ENCODE measurements at places on chromosomes 16 and 17. TPM values are rescaled to one million over a fixed set of nuclear protein-coding genes. Genes with fewer than 3 reads are reported as not detected.

GRCh38 chr17:73683771-73684170, 39.5 kb upstream of the SDK2 start:
- DNase-seq, result no peak

- no peak for DNase-seq
Observed at GRCh38 chr16:86584726-86585721, 6.7 kb downstream of the FOXL1 start.

KCNH6 gene
- total RNA-seq, result not detected

DNA sequence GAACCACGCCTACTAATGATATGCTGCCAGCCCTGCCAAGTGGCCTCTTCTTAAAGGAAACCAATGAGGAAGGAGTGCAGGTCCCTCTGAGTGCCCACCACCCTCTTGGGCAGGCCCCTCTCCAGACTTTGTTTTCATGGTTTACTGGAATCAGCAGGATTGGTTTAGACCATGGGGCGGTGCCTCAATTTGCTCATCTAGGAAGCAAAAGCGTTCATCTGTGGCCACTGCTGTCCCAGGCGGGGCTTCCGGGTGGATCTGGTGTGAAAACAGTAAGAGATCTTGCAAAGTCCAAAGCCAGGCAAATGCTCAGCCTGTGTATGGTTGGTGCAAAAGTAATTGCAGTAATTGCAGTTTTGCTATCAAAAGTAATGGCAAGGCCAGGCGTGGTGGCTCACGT, 71.3 kb downstream of the AMFR start:
- DNase-seq, result no peak

GRCh38 chr16:84794626-84795025, 25.2 kb upstream of the CRISPLD2 start:
- no peak for DNase-seq

GRCh38 chr16:23801378-23801777, 34.4 kb upstream of the PRKCB start:
- DNase-seq, result peak; percentile 80

DNA sequence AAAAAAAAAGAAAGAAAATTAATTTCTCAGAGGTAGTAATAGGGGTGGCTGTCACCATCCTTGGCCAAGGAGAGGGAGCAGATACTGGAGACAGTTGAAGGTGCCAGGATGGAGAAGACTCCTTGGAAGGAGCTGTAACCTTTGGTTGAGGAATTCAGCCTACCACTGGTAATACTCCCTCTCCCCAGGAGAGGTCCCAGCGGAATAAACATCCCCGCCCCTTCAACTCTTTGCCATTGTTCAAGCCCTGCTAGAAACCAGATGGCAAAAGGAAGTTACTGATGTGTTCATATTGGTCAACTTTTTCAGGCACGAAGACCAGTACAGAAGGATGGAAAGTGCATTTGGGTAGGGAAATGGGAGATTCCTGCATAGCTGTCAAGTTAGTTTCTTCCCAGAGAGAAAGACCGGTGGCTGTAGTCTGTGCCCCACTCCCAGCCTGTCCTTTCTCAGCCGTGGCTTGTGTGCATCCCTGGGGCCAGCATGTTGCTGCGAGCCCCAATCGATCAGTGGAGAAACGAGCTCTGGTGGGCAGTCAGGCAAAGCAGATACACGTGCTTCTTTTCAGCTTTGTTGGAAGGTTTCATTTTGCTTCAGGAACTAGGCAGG, 612.1 kb downstream of the MAF start:
- DNase-seq, result no peak

HEXIM1 gene
- 15.1 TPM for total RNA-seq

- DNase-seq, result peak; percentile 80
Observed at GRCh38 chr17:12789481-12790248, at the start of gene ARHGAP44. Gene ARHGAP44 (plus strand): TSS chr17:12789498. CDS start chr17:12789839, 341 bp downstream.

- DNase-seq, result peak; percentile 92
Observed at GRCh38 chr17:4986951-4987766, at the start of gene CAMTA2. Gene CAMTA2 (minus strand): TSS chr17:4987675. CDS start chr17:4986222, 1,453 bp downstream.

DNA sequence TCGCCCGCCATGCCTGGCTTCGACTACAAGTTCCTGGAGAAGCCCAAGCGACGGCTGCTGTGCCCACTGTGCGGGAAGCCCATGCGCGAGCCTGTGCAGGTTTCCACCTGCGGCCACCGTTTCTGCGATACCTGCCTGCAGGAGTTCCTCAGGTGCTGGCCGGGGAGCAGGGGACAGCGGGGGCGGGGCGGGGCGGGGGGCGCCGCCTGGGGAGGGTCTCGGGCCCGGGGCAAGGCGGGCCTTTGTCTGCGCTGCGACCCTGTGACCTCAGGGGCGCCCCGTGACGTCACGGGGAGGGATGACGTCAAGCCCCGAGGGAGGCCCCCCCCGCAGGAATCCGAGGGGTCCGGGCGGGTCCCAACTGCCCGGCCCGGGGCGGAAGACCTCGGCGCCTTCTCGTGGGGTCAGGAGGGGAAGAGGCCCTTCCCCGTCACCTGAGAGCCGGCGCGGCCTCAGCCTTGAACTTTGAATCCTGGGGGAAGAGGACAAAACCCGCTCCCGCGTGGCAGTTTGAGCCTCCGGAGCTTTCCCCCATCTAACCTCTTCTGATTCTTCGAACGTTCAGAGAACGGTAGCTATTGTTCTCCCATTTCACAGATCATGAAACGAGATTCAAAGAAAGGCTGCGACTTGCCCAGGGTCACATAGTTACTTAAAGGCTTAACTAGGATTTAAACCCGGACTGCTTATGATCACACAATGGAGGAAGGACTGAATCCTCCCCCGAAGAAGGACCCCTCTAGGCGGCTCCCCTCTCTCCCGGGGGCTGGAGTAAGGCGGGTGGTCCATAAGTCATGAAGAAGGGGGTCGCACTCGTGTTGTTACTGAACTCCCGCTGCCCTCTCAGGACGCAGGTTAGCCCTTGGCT, 527 bp downstream of the TRAF4 start:
- peak; percentile 76 for DNase-seq

- DNase-seq, result peak; percentile 65
Observed at GRCh38 chr16:88881007-88881615, 14.7 kb upstream of the PABPN1L start.

- no peak for DNase-seq
Observed at GRCh38 chr16:72508191-72508590, 336.2 kb upstream of the PMFBP1 start.

SHBG gene
- 2.4 TPM for total RNA-seq

TPSG1 gene
- total RNA-seq, result not detected

PEX12 gene
- total RNA-seq, result 3.0 TPM

DNA sequence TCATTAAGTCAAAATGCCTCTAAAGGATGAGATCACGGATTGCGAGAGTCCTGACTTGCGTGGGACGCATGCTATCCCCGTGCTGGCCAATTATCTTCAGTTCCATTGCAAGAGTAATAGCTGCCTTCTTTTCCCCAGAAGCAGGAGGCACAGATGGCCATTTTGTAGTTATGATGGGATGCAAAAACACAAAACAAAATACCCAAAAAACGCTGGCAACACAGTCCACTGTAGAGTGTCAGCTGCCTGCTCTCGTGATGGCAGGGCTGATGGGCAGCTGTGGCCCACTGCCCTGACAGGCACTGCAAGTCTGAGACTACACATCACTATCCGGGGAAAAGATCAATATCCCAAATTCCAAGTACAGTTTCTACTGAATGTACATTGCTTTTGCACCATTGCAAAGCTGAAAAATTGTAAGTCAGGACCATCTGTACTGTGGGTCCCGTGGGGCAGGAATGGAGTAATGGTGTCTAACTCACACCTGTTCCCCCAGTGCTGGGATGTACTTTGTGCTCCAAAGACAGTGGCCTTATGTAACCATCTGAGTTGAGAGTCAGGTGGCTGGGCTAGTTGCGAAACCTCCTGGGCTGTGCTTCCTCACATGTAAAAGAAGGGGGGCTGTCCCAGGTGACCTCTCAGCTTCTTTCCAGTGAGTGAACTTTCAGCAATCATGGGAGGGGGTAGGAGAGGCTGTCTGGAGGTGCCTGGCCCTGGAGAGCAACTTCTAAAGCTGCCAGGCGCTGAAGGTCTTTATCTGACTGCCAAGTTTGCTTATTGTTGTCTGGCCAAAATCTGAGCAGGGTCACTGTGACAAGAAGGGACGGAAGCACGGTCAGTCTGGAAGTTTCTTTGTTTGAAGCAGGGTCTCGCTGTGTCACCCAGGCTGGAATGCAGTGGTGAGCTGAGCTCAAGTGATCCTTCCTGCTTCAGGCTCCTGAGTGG, 4.7 kb downstream of the SLC47A1 start:
- DNase-seq, result peak; percentile 92

DNA sequence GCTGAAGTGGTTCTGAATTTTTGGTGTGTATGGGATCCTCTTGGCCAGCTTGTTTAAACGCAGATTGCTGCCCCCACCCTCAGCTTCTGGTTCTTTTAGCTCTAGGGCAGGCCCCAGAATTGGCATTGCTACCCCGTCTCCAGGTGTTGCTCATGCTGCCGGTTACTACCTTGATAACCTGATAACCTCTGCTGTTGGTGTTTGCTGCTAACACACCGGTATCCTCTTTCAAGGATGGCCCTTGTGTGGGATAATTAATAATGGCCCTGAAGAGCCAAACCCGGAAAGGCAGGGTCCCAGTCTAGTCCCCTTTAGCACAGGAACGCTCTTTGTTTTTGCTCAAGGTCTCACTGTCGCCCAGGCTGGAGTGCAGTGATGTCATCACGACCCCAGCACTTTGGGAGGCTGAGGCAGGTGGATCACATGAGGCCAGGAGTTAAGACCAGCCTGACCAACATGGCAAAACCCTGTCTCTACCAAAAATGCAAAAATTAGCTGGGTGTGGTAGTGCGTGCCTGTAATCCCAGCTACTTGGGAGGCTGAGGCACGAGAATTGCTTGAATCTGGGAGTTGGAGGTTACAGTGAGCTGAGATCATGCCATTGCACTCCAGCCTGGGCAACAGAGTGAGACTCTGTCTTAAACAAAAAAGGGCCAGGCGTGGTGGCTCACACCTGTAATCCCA, 1.3 kb upstream of the ST3GAL2 start:
- no peak for DNase-seq

DNA sequence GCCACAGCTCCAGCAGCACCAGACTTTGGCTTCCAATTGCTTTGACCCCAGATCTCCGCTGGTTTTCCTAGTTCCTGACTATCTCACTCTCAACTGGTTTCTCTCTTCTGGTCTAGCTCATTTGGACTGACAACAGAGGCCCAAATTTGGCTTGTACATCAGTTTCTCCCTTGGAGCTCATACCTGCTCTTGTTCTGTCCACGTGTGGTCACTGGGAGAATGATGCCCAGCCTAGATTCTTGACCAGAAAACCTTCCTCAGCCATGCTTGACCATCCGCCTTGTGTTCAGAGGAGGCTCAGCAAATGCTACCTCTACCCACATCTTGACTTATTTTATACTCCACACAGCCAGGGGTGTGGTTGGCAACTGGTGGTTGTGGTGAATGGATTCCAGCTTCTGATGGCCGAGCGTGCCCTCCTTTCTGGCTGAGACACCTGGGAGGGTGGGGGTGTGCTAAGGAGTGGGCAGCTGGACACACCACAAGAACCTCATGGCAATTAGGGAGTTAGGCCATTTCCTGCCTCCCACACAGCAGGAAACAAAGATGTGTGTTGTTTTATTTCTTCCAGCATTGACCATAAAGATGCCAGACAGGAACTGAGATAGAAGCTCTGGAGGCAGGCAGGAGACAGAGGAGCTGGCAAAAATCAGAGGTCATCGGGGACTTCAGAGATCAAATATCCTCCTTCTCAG, 93.8 kb upstream of the FAM20A start:
- no peak for DNase-seq

KRTAP1-3 gene
- total RNA-seq, result not detected

- no peak for DNase-seq
Observed at GRCh38 chr16:6122401-6122800, 1024.8 kb upstream of the EEF2KMT start.

DNA sequence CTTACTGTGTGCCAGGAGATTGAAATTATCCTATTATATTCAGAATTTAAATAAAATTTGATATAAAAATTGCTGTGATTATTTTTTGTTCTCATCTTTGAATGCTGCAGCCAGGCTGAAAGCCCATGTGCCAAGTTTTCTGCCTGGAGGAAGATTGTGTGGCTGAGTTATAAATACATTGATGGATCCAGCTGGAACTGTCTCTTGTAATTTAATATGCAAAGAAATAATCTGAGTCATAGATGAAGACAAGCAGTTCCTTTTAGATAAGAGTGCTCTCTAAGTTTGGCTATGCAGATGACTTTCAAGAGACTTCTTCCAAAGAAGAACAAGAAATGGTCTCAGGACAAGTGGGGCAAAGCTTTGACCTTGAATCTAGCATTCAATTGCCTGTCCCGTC, 871.0 kb downstream of the CDH11 start:
- no peak for DNase-seq

- DNase-seq, result no peak
Observed at GRCh38 chr16:52095471-52095870, 451.5 kb downstream of the TOX3 start.

OR1A1 gene
- not detected for total RNA-seq

GRCh38 chr16:64096689-64097088, 1025.2 kb downstream of the CDH11 start:
- DNase-seq, result no peak

- DNase-seq, result peak; percentile 82
Observed at GRCh38 chr17:65547253-65547670, 14.2 kb downstream of the AXIN2 start.

DNA sequence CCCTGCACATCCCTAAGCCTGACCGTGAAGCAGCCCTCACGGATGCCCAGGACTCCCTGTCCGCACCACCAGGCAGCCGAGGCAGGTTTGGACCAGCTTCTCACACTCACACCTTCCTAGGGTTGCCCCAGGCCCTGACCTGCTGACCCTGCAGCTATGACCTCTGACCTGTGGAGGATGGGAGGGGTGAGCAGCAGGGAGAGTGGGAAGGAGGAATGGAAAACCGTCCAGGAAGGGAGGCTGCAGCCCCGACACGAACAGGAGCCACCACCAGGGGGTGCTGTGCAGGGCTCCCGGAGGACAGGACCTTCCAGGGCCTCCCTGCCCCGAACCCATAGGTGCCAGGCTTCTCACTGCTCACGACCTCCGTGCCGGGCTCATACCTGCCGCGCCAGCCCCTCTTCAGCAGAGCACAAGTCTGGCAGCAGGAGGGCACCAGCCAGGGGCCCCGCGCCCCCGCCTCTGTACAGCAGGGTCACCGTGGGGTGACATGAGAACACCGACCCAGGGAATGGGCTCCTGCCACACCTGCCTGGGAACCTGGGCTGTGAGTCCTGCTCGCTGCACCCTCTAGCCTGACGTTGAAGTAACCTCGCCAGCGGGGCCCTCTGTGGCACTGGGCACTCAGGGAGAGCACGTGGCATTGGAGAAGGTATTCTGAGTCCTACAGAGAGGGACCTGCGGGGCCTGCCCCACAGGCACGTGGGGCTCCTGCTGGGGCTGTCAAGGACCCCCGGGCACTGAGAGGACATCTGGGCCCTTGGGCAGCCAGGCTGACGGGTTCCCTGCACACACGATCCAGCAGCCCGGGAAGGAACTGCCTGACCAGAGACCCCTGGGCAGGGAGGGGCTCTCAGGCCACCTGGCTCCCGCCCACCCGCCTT, 37.6 kb downstream of the CTU2 start:
- DNase-seq, result peak; percentile 83

DNA sequence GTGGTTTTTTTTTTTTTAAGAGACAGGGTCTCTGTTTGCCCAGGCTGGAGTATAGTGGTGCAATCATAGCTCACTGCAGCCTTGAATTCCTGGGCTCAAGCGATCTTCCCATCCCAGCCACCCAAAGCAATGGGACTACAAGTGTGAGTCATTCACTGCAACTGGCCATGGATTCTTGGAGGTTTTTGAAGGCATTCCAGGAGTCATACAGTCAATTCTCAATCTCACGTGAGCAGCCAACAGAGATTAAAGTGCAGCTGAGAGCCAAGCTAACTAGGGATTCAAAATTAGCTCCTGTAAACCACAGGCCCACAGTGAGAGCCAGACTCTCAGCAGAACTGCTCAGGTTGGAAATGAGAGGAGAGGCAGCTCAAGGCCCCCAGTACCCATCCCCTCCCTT, 30.2 kb downstream of the XPO6 start:
- DNase-seq, result no peak

ACSM3 gene
- total RNA-seq, result 24.5 TPM

Measured in right lobe of liver (tissue), 6 donors.